ENCODE measurements at places on chromosomes 7 and 10.

- DNase-seq = no peak
These were observed 47.9 kb upstream of the GPR26 start for GRCh38 chr10:123618224-123618623.

DNA sequence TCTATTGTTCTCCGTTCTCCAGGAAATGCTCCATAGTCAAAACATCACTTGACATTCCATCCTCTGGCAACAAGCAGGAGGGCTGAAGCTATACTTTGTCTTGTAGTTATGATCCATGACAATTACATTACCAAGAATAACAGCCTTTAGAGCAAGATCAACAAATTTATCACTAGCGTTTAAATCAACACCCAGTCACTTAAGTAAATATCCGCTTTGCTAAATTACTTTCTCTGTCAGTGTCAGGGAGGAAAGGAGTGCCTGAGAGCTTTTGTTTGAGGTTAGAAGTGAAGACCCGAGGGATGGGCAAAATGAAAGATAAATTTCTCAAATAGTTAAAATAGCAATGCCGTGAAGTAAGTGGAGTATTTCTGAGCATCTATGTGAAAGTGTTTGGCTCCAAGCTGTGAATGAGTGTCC lies 236.1 kb upstream of the BMPER start:
- DNase-seq = no peak

- DNase-seq = no peak
These were observed 526.5 kb downstream of the PARD3 start for GRCh38 chr10:34288634-34289033.

GRCh38 chr10:69633673-69634635 lies 3.9 kb downstream of the FAM241B start:
- DNase-seq = no peak

DNA sequence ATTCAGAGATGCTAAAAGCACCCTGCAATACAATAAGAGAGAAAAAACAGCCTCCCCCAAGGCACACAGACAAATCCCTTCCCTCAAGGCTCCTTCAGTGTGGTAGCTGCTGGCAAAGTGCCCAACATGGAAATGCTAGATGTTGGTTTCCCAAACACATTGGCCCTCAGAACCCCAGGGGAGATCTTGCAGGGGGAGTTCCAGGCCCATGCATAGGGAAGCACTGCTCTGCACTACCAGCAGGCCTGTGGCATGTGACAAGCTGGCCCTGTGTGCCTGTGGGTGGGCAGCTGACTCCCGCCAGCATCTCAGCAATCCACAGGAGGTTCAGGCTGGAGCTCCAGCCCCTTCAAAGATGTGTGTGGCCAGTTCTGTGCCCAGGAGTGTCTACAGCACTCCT lies 16.8 kb upstream of the CSGALNACT2 start:
- no peak for DNase-seq

DNA sequence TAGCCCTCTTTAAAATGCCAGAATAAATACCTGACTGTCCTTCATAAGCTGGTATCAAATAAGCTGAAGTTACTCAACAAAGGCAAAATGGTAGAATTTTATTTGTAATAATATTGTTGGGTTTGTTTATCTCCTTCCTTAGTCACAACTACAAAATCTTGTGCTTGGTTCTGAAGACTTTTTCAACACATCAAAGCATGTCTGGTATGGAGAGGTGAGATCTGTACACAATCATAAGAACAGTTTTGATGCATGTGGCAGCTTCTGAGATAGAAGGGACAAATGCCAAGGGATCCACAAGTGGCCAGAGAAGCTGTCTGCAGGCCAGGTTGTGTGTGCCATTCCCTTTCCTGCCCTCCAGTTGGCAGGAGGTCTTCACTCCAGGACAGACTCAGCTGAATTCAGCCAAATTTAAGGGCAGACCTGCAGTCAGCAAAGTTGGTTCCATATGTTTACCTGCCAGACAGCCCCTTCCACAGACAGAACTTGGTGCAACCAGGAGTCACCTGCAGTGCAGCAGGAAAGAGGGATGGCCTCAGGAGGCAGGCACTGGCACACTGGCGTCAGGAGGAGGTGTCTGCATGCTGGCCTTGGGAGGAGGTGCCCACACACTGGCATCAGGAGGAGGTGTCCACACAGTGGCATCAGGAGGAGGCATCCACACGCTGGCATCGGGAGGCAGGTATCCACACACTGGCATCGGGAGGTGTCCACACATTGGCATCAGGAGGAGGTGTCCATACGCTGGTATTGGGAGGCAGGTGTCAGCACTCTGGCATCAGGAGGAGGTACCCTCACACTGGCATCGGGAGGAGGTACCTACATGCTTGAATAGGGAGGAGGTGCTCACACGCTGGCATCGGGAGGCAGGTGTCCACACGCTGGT lies 93.1 kb upstream of the IKZF1 start:
- DNase-seq = no peak

DNA sequence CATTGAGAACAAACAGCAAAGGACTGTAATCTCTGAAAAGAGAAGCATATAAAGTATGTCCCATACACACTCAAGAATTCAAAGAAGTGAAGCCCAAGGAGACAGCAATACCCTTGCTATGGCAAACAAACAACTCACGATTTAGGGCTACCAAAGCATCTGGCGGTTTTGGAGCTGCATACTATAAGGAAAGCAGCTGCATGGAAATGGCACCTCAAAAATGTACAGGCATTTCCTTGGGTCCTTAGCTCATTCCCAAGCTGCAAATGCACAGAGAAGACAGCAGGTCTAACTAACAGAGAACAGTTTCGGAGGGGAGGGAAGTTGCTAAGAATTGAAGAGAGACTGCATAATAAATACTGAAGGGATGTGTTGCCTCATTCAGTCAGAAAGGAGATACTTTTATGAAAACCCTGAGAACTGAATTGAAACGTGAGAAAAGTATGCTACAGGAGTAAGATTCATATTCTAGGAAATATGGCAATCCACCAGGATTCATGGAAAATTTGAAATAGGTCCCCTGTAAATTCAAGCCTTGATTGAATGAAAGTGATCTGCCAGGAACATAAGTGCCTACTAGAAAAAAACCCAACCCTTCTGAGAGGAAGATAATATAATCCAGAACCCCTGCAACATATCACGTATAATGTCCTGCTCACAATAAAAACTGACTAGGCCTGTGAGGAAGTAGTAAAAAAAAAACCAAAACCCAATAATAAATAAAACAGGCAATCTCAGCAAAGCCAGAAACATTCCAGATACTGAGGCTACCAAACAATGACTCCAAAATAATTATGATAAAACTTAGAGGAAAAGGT lies 36.4 kb downstream of the CUBN start:
- DNase-seq = no peak

GRCh38 chr7:29488203-29488970 lies 75.2 kb upstream of the PRR15 start:
- no peak for DNase-seq

DNA sequence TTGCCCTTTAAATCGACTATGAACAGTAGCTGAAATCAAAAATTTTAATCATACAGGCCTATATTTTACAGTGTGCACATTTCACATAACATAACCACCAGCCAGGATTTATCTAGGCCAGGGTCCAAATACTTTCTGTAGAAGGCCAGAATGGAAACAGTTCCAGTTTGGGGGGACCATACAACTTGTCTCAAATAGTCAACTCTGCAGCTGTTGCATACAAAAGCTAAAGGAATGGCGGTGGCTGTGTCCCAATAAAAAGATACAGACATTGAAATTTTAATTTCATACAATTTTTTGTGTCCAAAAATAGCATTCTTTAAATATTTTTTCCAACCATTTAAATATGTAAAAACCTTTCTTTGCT lies 742 bp upstream of the TYSND1 start:
- DNase-seq = no peak

DNA sequence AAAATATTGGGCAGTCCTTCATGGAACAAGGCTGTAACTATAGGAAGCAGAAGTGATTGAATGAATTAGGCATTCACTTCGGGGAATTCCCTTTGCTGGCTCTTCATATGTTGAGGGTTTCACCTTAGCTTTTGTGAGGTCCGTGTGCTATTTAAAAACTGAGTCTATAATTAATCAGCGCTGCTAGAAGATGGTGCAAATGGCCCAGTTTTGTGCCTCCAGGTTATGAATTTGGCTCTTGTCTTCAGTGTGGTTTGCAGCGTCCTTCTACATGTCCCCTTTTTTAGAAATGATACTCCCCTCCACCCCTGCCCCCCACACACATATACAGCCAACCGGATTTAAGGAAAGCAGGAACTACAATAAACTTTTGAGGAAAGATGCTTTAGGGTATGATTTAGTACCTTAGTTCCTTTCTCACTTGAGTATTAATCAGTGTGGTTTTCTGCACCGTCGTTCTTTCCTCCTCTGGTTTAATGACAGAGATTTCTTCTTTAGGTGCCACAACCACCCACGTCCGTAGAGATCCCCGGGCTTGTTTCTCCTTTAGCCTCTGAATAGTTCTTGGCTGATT lies 110.6 kb upstream of the SAMD8 start:
- no peak for DNase-seq

GRCh38 chr10:112526139-112526538 lies 79.1 kb downstream of the VTI1A start:
- DNase-seq = no peak

- no peak for DNase-seq
These were observed 66.9 kb downstream of the SLC29A4 start for GRCh38 chr7:5349437-5350173.

GRCh38 chr7:45027774-45028114 lies 27.7 kb downstream of the CCM2 start:
- DNase-seq = no peak

DNA sequence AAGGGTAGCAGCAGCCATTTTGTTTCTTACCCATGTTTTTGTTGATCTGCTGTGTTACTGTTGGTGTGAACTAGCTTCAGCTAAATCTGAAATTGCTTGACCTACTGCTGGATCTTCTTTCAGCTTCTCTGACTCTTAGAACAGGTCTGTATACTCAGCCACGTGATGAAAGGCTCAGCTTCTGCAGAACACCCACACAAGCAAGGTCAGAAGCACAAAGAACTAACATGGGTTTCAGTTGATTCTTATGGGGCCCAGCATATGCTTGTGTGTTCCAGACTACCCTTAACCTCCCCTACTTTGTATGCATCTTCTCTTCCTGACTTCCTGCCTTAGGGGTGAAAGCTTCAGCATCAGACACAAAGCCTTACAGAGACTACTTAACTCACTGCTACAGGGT lies 186.8 kb downstream of the HGF start:
- DNase-seq = no peak

DNA sequence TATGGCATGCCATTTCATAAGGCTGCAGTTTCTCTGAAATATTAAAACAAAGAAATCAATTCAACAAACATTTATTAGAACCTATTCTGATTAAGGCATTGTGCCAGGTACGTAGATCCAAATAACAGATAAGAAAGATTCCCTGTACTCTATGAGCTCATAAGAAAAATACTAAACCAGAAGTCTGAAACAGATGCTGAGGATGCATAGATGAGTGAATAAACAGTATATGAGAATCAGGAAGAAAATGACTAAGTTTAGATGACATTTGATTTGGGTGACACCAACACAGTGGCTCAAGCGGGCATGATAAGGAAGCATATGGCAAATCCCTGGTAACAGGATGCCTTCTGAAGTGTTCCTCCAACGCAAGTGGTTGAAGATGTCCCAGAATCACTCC lies 477.2 kb downstream of the PARD3 start:
- DNase-seq = no peak

DNA sequence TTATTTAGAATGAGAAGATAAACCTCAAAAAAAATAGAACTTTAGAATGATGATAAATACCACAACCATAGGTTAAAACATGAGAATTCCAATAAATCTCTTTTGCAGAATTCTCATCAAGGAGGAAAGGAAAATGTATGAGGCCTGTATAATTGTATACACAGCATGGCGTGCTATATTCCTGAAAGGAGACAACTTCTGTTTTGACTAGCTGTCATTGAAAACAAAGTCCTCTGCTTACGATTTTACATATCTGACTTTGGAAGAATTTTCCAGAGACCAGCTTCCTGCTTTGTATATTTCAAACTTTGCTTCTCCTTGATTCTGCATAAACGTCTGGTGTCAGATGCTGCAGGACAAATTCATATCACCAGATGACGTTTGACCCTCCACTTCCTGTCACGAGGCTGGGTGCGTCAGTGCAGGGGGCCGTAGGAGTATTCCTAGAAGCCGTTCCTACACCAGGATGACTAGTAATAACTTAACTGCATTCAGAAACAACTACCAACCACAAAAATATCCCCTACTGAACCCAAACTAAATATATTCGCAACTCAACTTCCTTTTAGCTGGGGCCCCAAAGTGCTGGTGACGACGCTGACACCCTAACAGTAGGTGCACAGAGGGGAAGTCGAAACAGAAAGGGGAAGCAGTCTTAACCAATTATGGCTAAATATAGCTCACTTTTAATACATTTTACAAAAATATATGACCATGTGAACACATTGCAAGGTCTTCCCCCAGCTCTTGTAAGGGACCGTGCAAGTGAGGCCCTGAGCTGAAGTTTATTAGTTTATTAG lies 178.6 kb upstream of the INHBA start:
- peak; percentile 72 for DNase-seq

GRCh38 chr7:140263277-140263676 lies 86.5 kb upstream of the KDM7A start:
- DNase-seq = no peak

- DNase-seq = no peak
These were observed 414.5 kb upstream of the COBL start for GRCh38 chr7:51731075-51731474.

DNA sequence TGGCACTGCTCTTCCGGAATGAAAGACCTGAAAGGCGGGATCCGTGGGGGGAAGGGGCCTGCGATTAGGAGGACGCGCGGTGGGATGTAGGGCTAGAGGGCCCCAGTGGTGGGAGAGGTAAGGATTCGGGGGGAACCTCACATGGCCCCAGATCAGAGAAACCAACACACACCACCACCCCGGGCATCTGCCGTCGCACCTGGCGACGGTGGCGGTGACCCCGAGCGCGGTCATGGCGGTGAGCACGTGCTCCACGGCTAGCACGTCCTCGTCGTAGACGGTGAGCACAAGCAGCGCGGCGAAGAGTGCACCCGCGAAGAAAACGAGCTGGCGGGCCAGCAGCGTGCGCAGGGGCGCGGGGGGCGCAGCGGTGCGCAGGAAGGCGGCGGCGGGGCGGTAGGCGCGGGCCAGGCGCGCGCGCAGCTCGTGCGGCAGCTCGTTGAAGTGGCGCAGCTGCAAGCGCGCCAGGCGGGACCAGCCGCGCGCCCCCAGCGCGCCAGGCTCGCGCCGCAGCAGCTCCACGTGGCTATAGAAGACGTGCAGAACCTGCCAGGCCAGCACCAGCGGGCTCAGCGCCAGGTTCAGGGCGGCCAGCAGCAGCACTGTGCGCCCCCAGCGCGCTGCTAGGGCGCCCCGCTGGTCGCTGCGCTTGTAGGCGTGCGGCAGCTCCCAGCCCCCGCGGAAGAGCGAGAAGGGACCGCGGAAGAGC lies 5.7 kb downstream of the ATG9B start:
- no peak for DNase-seq

DNA sequence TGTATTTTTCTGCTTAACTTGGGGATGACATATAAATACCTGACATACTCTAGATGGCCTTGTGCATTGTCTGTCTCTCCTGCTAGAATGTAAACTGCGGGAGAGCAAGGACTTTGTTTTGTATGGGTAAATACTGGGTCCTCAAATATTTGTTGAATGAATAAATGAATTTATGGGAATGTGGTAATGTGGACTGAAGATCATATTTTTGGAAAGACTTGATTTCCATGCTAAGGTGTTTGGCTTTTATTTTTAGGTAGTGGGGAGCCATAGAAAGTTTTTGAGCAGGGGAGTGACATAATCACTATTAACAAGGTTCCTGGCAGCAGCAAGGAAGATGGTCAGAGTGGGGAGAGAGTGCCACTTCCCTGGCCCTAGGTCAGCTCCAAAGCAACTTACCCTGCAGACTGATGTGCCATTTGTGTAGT lies 27.0 kb downstream of the UBTD1 start:
- DNase-seq = no peak
